ENCODE measurements at places on chromosomes 16 and 17. TPM values are rescaled to one million over a fixed set of nuclear protein-coding genes. Genes with fewer than 3 reads are reported as not detected.

The GRIN2A gene
- 0.52 TPM for total RNA-seq

The C16orf89 gene
- 4.1 TPM for total RNA-seq

The HYDIN gene
- 0.63 TPM for total RNA-seq

DNA sequence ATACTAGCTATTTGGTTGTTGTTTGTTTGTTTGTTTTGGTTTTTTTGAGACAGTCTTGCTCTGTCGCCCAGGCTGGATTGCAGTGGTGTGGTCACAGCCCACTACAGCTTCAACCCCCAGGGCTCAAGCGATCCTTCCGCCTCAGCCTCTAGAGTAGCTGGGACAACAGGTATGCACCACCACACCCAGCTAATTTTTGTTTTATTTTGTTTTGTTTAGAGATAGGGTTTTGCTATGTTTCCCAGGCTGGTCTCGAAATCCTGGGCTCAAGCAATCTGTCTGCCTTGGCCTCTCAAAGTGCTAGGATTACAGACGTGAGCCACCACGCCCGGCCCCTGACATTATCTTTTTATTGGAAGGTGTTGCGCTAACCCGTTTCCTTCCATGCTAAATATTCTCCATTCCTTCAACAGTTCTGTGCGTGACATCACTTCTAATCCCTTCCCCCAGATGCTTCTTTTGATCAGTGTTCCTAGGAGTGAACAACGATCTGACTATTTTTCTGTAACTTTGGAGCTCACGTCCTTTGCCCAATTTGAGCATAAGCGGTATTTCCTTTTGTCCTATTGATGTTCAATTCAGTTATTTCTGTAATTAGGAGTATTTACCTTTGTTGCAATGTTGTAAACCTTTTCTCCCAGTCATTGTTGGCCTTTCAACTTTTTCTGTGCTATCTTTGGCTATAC is 30.2 kb upstream of the EMP2 start:
- no peak for DNase-seq

- no peak for DNase-seq
Measured at GRCh38 chr17:57511475-57512123, 233.5 kb downstream of the CCDC182 start.

DNA sequence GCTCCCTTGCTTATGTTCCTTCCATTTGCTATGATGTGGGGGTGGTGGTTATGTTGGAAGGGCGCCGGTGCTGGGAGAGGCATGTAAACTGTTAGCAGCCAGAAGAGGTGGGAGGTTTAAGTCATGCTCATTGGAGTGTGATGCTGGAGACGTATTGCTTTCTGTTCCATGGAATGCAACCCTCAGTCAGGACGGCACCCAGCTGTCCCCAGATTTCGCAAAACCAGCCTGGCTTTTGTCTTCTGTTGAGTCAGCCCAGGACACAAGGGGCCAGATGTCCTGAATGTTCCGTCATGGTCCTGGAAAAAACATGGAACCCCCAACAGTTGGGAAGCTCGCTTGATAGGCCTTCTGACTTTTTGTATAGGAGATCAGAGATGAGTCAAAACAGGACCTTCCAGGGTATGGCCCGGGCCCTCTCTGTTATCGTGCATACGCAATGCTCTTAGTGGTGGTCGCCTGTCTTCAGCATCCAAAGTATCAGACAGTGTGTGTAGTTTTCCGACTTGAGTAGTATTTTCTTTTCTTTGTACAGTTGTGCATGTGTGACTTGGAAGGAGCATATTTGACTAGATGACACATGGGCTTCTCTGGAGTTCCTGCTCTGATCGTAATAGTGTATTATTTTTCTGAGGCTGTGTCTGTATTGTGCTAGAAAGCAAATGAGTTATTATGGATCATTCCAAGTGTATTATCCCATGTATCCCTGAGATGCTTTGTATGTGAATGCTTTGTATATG is 201.9 kb downstream of the SNX29 start:
- DNase-seq = peak; percentile 19

GRCh38 chr16:55000595-55000994 is 69.9 kb downstream of the IRX5 start:
- DNase-seq = no peak

- no peak for DNase-seq
Measured at GRCh38 chr17:59558953-59559352, 6.5 kb upstream of the DHX40 start.

GRCh38 chr17:21061158-21061835 is 18.5 kb upstream of the USP22 start:
- no peak for DNase-seq

DNA sequence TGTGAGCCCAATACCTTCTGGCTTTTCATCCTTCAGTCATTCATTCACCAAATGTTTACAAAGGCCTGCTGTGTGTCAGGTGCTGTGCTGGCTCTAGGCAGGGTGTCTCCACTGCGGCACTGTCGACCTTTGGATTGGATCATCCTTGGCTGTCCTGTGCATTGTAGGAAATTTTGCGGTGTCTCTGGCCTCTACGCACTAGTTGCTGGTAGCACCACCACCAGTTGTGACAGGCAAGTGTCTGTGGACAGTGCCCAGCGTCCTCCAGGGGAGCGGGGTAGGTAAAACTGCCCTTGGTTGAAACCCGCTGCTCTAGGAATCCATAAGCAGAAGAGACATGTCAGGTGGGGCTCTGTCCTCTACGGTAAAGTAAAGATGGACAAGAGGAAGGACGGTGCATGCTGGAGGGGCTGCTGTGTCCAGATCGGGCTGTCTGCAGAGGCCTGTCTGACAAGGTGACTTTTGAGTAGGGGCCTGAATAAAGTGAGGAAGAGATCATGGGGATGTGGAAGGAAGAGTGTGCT is 123.7 kb downstream of the SNX29 start:
- no peak for DNase-seq

GRCh38 chr17:66492080-66492479 is 189.7 kb downstream of the PRKCA start:
- no peak for DNase-seq

DNA sequence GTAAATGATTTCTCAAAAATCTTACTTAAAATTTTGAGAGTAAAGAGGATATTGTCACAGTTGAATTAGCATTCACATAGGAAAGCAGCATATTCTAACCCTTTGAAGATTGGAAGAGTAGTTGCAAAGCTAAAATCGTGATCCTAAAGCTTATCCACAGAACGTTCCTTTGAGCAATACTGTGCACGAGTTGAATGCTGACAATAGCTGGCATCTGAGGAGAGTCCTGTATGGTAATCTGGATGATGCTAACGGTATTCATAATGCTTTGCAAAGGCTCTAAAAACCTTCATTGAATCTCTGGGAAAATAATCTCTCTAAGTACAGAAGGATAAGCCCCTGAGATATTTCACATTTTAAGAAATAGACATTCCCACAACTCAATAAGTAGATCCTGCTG is 354.6 kb downstream of the CDH8 start:
- DNase-seq = no peak

DNA sequence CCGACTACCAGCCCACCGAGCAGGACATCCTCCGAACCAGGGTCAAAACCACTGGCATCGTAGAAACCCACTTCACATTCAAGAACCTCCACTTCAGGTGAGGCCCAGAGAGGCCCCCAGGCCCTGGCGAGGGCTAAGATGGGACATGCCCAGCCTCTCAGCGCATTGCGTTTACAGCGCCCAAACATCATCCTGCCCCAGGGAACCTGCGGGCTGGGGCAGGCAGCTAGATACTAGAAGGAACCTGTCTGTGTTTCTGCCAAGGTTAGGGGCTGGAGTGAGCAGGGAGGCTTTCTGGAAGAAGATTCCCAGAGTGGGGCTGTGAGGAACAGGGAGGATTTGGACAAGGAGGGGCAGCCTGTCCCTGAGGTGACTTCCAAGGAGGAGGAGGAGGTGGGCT is 90.6 kb downstream of the AMFR start:
- DNase-seq = no peak

DNA sequence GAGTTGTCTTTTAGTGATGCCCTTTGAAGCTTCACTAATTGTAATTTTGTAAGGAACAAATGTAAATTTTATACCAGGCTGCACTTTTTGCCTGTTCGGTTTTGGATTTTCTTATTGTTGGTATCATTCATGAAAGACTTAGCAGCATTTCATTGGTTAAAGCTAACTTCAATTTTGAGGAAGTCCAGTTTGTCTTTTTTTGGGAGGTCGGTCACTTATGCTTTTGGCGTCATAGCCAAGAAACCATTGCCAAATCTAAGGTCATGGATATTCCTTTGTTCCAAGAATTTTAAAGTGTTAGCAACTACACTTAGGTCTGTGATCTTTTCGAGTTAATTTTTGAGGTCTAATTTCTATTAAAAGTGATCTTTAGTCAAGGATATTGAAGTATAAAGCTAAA is 77.1 kb downstream of the PRKCA start:
- no peak for DNase-seq

DNA sequence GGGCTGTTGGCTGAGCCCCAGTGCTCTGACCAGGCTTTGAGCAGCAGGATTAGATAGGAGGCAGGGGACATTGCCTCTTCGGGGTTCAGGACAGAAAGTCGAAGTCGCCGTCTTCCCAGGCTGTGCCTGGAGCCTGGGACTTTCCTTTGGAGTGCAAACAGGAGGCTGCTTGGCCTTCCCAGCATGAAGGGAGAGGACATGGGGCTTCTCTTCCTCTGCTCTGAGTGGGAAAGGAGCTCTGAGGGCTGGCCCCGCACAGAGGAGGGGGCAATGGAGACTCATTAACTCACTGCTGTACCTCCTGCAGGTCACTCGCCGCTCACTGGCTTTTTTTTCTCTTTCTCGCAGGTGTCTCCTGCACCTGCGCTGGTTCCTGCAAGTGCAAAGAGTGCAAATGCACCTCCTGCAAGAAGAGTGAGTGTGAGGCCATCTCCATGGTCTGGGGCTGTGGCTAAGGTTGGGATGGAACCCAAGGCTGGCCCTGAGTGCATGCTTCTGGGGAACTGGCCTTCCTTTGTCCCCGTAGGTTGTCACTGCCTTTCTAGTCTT is 642 bp downstream of the MT1F start:
- peak; percentile 47 for DNase-seq
